ENCODE measurements at places on chromosomes 11 and 22.

DNA sequence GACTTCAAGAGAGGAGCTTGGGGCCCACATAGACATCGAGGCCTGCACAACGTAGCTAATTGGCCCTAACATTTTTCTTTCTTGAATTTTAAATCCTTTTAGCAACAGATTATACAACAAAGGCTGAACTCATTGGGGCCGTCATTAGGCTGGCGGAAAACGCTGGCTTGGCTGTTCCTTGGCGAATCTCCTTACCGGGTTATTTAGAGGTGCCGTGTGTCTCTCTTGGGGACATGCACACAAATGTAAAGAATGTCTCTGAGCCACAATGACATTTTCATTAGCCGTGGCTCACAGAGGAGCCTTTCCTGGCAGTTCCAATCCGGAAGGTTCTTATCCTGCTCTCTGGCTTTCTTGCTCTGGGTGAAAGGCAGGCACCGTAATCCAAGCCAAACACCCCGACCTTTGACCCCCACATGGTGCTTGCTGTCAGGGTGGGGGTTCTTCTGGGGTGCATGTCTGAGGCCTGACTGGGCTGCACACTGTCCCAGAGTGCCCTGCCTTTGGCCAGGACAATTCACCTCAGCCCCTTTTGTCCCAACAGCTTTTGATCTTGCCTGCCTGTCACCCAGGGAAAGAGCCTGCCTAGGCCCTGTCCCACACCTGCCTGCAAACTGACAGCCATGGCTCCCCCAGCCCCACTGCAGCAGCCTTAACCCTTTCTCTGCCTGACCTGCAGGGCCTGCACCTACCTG lies 9.2 kb upstream of the FGF3 start:
- no peak for DNase-seq

DNA sequence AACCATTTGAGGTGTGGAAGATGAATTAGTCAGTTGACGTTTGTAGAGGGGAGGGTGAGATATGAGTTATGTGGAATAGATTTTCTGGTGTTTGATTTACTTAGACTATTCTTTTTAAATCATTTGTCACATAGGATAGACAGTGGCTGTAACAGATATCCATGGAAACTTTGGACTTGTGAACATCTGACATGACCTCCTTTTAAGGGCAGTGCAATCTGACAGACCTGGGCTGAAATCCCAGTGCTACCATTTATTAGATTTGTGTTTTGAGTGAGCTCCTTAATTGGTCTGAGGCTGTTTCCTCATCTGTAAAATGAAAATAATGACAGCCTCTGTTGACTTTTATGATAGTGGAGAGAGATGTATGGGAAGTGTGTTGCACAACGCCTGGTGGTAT lies 159.9 kb downstream of the TEAD1 start:
- no peak for DNase-seq

- no peak for DNase-seq
Observed at GRCh38 chr11:121291896-121292494, 576 bp upstream of the SC5D start.

DNA sequence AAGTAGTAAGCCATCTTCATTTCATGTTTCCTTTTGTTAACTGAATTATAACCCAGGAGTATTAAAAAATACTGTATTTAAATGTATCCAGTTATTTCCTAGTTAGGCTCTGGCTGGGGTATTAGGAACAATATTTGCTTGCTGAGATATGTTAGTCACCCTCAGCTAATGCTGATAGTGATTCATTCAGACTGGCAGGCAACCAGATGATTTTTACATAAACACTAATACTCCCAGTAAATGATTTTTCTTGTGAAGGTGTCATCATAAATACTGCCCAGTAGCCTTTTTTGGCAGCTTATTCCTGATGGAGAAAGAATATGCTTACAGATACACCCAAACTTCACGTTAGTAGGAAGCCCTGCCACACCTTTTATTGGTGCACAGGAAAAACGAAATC lies 8.1 kb downstream of the YWHAH start:
- DNase-seq = no peak

GRCh38 chr11:117023178-117023577 lies 75.0 kb downstream of the SIK3 start:
- no peak for DNase-seq

GRCh38 chr22:41262250-41262765 lies 21.6 kb upstream of the CHADL start:
- DNase-seq = no peak

- DNase-seq = no peak
Observed at GRCh38 chr11:74543991-74544390, 48.4 kb upstream of the POLD3 start.

- no peak for DNase-seq
Observed at GRCh38 chr22:18966748-18967147, 30.7 kb upstream of the PRODH start.

DNA sequence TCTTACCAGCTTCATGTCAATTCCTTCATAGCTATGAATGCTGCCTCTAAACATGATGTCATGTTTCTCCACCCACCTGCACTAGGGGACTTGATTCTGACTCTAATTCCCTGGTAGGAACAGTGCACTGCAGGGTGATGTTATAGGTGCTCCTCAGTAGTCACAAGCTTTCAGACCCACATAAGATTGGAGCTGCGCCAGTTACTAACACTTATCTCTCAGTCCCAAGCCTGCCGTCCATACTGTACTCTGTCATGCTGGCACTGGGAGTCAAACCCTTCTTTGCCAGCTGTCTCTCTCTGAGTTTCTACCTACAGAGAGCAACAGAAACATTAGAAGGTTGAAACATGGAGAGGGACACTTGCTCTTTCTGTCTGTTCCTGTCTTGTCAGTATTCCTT lies 5.5 kb downstream of the OR56A1 start:
- no peak for DNase-seq

DNA sequence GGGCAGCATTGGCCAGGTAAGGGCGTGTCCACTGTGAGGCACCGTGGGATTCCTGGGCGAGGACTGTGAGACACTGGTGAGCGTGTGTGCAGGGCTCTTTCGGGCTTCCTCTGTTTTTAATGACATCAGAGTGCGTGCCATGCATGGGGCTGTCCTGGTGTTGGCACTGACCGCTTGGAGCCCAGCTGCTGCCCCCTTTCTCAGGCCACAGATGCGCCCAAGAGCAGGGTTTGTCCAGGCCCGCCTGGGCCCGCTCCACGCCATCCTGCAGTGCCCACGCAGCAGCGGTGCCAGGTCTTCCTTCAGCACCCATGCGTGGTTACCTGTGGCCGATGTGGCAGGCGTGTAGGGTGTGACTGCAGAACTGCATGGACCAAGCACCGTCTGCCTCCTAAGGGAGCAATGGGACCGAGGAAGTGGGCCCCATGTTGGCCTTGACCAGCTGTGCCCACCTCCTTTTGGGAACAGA lies 72.3 kb upstream of the SEPTIN5 start:
- DNase-seq = no peak

DNA sequence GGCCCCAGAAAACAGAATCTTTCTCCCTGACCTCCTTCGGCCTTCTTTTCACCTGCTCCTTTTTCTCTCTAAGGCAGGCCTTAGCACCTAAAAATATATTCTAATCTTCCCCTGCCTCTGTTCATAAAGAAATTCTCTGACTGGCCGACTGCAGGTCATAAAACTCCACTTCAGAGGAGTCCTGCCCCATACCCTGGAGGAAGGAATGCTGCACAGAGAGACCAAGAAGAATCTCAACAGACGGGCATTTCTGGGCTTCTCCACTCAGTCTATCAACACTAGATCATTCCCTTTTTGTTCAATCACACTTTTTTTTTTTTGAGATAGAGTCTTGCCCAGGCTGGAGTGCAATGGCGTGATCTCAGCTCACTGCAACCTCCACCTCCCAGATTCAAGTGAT lies 19.7 kb upstream of the PGA3 start:
- DNase-seq = no peak

DNA sequence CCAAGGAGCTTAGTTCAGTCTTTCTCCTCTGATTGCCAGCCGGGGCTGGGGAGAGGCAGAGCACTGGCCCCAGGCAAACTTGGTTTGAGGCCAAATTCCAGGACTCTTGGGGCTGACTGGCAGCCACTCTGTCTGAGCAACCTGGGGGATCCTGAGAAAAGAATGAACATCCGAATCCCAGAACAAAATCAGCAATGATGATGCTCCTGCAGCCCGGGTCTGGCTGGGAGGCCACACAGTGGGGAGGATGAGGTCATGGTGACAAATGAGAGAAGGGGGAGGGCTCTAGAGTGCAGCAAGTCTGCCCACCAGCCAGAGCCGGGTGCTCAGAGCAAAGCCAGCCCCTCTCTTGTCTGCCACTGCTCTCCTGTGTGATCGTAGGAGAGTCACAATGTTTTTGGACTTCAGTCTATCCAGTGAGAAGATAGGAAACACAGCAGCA lies 71.8 kb upstream of the PAX6 start:
- DNase-seq = no peak

DNA sequence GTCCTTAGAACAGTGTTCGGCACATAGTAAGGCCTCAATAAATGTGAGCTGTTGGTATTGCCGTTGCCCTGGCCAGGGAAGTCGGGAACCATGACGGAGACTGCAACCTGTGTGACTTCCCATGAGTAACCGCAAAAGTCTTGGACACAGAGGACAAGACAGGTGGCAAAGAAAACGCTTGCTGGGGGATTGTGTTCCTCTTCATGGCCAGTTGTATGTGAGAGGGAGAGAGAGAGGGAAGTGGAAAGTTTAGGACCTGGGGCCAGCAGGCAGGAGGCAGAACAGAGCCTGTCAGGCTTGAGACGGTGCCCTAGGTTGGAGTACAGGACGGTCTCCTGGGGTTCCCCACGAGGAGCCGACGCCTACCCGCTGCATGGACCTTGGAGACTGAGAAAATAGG lies 90.2 kb downstream of the CEP164 start:
- no peak for DNase-seq

DNA sequence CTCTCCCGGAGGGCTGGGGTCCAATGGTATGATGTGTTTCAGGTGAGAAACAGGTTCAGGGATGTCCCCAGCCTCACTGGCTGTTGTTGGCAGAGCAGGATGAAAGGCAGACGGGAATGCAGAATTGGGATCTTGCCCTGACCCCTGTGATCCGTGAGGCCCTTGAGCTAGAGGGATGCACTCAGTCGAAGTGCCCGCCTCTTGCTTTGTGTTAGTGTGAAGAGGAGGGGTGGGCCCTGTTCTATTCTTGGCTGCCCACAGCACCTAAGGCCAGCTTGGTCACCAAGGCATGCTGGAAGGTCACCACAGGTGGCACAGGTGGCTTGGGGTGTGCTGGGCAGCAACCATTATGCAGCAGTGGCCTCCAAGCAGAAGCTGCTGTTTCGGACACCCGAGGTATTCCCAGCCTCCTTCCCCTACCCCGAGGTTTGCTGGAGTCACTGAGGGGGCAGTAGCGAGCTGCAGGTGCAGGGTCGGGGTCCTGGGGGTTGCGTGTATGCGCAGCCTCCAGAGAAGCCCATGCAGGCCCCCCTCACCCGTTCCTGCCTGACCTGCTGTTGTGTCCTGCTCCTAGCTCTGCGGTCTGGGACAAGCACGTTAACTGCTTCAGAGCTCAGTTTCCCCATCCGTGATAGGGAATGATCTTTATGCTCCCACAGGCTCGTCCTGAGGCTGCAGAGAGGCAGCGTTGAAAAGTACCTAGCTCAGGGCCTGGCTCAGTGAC lies 13.0 kb downstream of the LRP5 start:
- DNase-seq = no peak

GRCh38 chr22:35315855-35316745 lies 16.4 kb downstream of the TOM1 start:
- DNase-seq = no peak

DNA sequence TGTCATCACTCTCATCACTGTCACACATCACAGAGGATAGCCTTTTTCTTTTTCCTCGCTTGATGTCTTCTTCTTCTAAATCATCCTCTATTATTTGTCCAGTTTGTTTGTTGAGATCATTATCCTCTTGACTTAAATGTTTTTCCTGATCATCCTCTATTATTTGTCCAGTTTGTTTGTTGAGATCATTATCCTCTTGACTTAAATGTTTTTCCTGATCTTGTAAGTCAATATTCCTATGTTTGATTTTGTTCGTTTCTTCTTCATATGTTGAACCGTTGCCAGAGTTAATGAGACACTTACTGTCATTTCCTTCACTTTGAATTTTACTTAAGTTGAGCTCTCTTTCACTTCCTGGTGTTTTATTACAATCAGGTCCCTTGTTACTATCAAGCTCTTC lies 5.6 kb downstream of the CCDC82 start:
- DNase-seq = no peak

DNA sequence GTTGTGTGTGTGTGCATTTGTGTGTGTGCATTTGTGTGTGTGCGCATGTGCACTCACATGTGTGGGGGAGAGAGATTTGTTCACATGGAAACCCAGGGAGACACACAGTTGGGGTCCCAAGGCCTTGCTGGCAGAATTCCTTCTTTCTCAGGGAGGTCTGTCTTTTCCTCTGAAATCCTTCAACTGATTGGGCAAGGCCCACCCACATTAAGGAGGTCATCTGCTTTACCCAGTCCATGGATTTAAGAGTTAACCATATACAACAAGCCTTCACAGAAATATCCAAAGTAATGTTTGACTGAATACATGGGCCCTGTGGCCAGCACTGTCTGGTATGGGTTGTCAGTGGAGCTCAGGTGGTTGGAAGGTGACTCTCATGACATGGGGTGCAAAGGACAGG lies 641.4 kb downstream of the BRD1 start:
- DNase-seq = no peak

GRCh38 chr11:118098996-118099837 lies 12.5 kb upstream of the SMIM35 start:
- DNase-seq = no peak

GRCh38 chr22:19058713-19059451 lies 63.3 kb downstream of the DGCR2 start:
- no peak for DNase-seq

GRCh38 chr11:47592251-47592650 lies 2.0 kb downstream of the C1QTNF4 start:
- no peak for DNase-seq

DNA sequence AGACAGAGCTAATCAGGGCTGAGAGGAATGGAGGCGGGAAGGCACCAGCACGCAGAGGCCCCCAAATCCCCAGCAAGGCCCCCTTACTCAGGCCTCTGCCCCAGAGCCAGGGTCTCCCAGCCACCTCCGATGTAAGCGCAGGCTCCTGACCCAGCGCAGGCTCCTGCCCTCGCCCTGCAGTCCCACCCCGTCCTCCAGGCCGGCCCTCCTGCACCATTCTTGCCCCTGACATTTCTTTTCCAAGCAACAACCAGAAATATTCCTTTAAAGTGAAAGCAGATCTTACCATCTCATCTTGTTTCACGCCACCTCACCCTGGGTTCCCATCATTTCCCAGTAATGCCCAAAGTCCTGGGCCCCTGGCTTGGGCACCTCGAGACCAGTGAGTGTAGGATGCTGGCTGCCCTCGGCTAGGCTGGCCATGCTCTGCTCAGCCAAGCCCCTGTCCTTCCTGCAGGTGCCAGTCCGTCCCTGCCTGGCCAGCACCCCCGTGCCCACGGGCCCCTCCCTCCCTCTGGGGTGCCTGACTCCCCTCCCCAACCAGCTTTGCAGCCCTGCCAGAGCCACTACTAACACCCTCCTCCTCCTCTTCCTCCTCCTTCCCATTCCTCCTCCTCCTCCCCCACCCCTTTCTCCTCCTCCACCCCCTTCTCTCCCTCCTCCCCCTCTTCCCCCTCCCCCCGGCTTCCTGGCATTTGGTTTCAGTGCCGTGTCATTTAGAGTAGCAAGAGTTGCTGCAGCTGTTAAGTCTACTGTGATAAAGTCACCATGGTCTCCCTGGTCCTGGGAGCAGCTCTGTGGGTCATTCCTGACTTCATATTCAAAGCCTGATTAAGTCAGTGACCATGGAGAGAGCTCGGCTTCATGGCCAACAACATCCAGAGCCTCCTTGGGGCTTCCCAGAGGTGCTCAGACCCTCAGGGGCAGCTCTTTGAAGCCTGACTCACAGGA lies 78.7 kb downstream of the PIWIL3 start:
- DNase-seq = no peak

- no peak for DNase-seq
Observed at GRCh38 chr11:114447444-114447843, 8.2 kb downstream of the REXO2 start.

- DNase-seq = no peak
Observed at GRCh38 chr11:33575311-33575710, 125.3 kb downstream of the C11orf91 start.
